8988T (cell line): ENCODE measurements at places on chromosomes 5 and 9.

- no peak for DNase-seq
Observed at GRCh38 chr5:133461796-133462516, 150.4 kb downstream of the FSTL4 start.

- DNase-seq, result no peak
Observed at GRCh38 chr9:34636791-34637355, 714 bp downstream of the SIGMAR1 start.

DNA sequence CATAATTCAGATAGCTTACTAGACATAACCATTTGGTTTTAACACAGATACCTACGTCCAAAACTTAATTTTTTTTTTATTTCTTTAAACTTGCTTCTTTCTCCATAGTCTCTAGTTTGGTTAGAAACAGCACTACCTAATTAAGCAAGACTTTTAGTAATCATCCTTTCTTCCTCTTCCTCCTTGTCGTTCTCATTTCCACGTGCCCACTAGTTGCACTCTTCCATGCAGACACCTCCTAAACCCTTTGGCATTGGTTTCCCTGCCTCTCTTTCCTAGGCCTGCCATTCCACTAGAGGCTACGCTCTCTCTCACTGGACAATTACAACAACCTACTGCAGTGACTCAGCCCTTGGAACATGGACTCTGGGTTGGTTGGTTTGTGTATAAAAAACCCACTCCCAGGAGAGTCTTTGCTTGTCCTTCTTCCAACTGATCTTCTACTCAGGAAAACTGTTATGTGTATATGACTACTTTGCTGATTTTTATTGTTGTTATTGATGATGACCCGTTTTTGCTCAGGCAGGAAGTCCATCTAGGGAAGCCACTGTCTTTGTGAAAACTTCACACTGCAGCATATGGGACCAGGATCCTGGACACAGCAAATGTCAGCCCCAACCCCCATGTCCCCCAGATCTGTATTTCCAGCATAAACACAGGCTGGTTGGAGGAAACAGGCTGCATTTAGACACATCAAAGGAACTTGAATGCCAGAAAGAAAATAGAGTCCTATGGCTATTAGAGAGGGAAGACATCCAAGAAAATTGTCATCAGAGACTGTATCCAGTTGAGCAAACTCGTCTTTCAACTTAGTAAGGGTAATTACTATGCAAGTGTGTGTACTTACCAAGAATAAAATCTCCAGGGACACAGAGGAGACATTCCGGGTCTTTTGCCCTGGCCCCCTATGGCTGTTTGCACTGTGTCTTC lies 503.2 kb downstream of the GADD45G start:
- no peak for DNase-seq

DNA sequence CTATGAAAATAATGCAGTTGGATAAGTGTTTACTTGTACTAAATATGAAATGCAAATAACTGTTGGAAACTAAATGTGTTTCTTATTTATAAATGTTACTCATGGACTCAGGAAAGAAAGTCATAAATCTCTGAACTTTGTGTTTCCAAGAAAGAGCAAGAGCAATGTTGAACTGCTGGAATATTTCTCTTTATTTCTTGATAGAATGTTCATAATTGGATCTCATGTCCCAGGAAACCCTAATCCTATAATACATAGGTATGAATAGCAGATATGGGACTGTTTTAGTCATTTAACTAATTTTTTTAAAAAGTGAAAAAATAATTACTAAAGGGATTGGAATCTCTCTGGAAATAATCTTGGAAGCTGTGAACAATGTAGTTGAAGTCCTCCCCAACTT lies 245.0 kb upstream of the ACTBL2 start:
- no peak for DNase-seq

DNA sequence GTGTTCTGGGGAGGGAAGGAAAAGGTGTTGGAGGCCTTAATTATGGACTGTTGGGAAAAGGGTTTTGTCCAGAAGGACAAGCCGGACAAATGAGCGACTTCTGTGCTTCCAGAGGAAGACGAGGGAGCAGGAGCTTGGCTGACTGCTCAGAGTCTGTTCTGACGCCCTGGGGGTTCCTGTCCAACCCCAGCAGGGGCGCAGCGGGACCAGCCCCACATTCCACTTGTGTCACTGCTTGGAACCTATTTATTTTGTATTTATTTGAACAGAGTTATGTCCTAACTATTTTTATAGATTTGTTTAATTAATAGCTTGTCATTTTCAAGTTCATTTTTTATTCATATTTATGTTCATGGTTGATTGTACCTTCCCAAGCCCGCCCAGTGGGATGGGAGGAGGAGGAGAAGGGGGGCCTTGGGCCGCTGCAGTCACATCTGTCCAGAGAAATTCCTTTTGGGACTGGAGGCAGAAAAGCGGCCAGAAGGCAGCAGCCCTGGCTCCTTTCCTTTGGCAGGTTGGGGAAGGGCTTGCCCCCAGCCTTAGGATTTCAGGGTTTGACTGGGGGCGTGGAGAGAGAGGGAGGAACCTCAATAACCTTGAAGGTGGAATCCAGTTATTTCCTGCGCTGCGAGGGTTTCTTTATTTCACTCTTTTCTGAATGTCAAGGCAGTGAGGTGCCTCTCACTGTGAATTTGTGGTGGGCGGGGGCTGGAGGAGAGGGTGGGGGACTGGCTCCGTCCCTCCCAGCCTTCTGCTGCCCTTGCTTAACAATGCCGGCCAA lies 19.1 kb downstream of the PTGES2 start:
- DNase-seq, result no peak

DNA sequence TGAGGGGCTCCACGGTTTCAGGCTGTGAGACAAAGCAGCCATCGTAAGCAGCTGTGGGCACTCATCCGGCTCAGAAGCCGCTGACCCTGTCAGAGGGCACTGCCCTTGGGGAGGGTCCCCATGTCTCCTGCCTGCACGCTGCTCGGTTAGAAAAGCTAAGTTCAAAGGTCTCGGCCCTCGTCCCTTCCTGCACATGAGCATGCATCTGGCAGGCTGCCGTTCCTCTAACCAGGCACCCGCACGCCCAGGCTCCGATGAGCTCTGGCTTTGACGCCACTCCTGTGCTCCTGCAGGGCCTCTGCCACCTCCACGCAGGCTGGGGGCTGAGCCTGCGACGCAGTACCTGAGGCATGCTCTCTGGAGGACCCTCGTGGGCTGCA lies 51.3 kb downstream of the NKD2 start:
- DNase-seq, result peak; percentile 62

DNA sequence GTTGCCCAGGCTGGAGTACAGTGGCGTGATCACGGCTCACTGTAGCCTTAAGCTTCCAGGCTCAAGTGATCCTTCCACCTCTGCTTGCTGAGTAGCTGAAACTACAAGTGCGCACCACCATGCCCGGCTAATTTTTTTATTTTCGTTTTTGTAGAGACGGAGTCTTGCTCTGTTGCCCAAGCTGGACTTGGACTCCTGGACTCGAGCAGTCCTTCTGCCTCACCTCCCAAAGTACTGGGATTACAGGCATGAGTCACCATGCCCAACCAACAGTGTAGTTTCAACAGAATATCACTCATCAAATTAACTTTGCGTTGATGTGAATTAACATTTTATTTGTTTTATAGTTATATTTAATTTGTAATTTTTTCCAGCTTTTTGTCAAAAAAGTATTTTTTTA lies 45.3 kb downstream of the WDR70 start:
- DNase-seq, result no peak

DNA sequence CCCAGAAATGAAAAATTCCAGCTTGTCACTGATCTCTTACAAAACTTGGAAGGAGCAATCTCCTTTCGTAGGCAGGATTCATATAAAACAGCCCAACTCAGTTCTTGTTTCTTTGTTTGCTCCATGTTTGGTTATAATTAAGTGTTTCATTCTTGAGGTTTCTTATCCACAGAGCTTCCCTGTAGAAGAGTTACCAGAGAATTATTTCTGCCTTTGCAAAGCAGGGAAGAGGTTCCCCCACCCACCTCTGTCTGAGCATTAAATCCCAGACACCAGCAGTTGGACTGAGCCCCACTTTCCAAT lies 34.1 kb upstream of the RAI14 start:
- DNase-seq, result no peak
